AG09309 (cell line): ENCODE measurements at places on chromosomes 6 and 20.
A peak's percentile ranks its signal among the peaks of the same experiment; 100 is the strongest.

GRCh38 chr6:6439778-6440177 is 119.3 kb upstream of the F13A1 start:
- DNase-seq = no peak

DNA sequence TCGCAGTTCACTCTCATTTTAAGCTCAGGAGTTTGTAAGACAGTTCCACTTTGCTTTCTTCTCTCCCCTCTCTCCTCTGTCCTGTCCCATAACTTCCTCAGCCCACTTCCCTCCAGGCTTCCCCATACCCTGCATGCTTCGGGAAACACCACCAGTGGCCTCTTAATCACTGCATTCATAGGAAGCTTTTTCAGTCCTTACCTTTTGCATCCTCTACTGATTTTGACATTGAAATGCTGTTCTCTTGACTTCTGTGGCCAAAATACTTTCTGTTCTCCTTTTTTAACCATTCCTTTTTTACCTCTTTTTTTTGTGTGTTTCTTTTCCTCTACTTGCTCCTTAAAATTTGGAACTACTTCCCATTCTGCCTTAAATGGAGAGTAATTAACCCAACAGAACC is 69.7 kb downstream of the HIVEP1 start:
- DNase-seq = no peak

- no peak for DNase-seq
These were observed 32.4 kb downstream of the CBFA2T2 start for GRCh38 chr20:33522256-33522820.

DNA sequence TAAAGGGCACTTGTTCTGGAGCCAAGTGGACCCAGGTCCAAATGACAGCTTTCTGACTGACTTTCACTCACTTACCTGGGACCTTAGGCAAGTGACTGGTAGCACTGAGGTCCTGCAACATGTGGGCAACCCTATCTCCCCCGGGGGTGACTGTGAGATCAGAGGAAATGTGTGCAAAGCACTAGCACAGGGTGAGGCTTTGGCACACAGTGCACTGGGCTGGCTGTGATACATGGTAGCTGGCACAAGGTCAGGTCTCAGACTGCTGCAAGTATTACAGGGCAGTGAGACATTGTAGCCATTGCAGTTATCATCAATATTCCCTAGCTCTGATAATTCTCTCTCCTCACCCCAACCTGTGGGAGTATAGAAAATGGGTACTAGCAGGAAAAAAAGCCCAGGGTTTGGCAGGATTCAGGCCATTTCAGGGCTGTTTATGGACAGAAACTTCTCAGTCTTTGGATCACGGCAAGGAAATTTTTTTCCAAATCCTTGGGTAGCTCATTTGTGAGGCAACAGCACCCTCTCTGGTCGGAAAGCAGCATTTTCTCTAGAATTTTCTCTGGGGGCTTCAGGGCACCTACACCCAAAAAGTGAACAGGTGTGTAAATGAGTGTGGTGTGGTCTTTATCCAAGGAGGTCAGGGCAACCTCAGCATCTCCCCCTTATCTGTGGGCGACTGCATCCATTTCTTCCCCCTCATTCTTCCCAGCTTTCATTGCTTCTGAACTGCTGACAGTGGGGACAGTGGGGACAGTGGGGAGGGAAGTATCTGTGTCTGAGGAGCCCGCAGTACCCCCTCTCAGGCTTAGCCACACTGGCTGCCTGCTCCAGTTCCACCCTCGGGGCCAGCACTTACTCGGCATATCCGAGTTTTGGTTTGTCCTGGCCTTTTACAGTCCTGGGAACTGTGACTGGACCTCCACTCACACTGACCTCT is 148.7 kb upstream of the PHACTR3 start:
- DNase-seq = no peak

- no peak for DNase-seq
These were observed 10.7 kb downstream of the ANGPT4 start for GRCh38 chr20:905396-905961.

DNA sequence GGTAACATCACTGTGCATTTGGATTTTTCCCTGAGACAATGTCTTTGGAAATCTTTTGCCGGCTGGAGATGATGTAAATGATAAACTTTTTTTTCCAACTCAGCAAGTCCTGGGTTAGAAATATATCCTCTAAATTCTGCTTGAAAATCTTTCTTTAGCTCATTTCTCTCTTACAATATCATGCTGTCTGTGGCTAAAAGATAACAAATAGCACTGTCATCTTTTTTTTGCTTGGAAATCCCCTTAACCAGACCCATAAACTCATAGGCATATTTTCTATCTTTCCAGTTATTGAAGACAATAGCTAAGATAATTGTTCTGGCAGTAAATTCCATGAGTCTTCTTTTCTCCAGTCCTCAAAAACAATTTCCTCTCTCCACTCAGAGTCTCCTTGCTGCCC is 481.5 kb downstream of the NKAIN2 start:
- no peak for DNase-seq

DNA sequence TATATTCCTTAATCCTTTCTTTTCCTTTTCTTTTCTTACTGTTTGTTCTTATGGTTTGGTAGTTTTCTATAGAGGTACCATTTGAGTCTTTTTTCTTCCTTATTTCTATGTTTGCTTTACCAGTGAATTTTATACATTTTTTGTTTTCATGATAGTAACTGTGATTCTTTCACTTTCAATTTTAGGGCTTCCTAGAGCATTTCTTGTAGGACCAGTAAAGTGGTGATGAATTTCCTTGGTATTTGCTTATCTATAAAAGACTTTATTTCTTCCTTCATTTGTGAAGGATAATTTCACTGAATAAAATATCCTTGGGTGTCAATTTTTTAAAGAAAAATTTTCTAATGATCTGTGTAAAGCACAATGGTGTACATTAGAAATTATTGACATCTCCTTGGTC is 637.4 kb downstream of the CD109 start:
- peak; percentile 5 for DNase-seq

- DNase-seq = no peak
These were observed 216.7 kb downstream of the FRK start for GRCh38 chr6:115843945-115844344.

DNA sequence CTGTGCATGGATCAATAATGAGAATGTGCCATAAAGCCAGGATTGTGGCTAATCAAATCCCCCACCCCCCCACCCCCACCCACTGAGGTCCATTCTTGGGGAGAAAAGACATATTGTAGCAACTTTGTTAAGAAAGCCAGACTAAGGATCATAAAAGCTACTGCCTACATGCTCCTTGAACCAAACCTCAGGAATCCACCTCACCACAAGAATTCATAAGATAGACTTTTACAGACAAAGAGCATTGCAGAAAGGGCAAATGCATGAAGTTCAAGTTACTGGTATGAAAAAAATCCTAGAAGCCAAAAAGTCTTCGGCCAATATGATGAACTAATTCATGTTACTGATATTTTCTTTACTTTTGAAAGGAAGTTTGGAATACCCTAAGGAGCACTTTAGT is 187.9 kb upstream of the ARID1B start:
- DNase-seq = peak; percentile 53

DNA sequence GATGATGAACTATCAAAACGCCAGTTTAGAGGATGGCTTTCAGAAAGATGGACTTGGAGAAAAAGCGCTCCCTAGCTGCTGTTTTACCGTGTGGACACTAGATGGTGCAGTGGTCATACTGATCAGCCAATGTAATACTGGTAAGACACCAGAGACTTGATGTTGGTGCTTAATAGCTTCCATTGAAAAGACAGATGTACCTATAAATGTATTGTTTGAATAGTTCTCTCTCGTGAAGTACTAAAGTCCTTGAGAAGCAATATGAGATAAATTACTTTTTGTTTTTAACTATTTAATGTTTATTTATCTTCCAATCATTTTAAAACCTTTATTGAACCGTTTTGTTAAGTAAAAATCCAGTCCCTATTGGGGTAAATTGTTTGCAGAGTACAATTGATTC is 63.9 kb upstream of the FUCA2 start:
- DNase-seq = peak; percentile 76

DNA sequence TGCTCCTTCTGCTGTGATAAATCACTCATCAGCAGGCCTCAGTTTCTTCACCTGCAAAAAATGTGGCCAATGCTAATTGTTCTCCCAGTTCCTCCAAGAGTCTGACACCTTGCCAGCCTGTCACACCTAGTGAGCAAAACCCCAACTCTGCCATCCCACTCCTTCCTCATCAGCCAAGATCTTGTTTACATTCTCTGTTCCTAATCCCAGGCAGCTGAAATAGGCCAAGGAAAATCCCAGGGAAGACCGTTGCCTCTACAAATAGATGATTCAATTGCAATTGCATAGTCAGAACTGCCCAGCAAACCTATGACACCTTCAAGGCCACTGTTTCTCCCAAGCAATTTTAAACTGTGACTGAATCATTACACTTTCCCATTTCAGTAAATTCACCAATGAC is 78.7 kb downstream of the GMDS start:
- DNase-seq = no peak

DNA sequence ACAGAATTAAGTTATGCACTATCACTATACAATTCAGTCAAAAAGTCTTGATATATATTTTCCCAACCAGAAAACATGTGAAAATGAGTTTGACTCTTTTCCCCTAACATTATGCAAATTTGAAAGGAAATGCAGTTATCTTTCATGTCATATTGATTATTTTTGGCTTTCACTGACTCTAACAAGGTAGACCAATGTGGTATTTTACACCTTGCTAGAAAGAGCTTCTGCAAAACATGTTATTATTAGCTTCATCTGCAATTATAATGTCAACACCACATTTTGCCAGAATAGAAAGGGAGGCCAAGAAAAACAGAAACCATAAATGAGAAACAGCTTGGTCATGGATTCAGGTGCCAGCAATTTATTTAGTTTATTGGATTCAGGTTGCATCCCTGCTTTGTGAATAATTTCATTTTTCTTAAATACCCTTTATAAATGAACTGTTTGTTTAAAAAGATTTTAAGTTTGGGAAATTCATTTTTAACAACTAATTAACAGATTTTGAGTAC is 226.1 kb upstream of the GJE1 start:
- no peak for DNase-seq

DNA sequence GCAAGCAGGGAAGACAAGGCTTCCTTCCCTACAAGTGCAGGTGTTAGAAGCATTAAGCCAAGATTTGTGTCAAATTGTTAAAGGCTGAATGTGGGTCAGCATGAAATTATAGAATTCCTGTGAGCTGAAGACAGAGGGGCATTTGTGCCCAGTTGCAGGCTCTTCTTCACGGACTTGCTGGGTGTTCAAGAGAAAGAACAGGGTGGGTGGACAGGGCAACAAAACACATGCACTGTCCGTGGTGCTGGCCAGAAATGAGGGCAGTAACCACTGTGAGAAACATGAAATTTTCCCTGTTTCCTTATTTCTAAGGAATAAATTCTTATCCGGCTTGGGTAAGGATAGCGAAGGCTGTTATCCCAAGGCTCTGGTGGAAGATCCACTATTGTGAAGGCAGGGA is 579.5 kb upstream of the HTR1E start:
- DNase-seq = no peak

- peak; percentile 24 for DNase-seq
These were observed 99.1 kb downstream of the HIVEP2 start for GRCh38 chr6:142845624-142846458.

DNA sequence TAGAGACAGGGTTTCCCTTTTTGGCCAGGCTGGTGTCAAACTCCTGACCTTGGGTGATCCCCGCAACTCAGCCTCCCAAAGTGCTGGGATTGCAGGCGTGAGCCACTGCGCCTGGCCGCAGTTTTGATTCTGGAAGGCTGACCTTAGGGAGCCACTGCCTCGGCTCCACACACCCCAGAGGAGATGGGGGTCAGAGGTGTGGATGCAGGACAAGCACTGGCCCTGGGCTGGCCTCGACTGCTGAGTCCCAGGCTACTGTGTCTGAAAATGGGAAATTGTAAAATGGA is 1.5 kb downstream of the ZBP1 start:
- no peak for DNase-seq

- DNase-seq = no peak
These were observed 394.4 kb upstream of the NRSN1 start for GRCh38 chr6:23731609-23732008.

GRCh38 chr6:60643870-60644269 is 1642.2 kb downstream of the KHDRBS2 start:
- no peak for DNase-seq

- no peak for DNase-seq
These were observed 25.9 kb downstream of the LYRM4 start for GRCh38 chr6:5234874-5235273.

GRCh38 chr6:96897396-96898240 is at the start of gene NDUFAF4:
NDUFAF4 (minus strand) TSS chr6:96897891; CDS start chr6:96897801, 90 bp downstream.
- DNase-seq = peak; percentile 59

DNA sequence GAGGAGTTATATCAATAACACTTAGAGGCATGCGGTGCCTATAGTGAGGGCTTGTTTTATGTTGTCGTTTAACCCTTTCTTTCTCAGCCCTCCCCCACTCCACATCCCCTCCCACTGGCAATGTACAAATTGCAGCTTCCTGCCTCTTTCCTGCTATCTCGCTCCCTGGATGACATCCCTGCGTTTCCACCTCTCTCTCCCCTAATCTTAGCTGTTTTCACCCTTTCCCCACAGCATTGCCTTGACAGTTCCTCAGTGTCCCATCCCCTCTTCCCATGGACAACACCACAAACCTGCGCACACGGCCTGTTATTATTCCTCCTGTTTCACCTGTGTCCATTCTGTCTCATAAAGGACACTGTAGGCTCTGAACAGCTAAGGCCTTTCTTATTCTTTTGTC is 34.5 kb downstream of the MYB start:
- no peak for DNase-seq

DNA sequence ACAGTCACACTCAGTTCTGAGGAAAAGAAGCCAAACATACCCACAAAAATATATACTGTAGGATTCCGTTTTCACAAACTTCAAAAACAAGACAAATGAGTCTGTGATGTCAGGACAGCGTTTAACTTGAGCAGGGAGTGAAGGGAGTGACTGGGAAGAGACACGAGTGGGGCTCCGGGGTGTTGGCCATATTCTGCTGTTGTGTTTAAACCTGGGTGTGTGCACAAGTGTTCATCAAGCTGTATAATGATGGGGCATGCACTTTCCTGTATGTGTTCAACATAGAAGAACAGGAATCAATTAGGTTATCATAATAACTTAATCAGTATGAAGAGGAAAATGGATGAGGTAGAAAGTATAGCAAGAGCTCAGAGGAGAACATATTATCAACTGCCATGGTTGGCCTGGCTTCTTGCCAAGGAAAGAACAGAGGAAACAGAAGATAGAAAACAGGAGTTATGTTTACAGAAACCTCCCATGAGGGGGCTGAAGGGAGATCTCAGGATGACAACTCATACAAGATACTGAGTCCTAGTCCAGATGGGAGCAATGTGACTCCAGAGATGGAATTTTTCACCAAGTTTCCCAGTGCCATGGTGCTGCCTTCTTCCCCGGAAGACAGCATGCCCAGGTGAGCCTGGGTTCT is 15.1 kb upstream of the AFDN start:
- DNase-seq = no peak
